ENCODE measurements at places on chromosomes 13 and 19.

DNA sequence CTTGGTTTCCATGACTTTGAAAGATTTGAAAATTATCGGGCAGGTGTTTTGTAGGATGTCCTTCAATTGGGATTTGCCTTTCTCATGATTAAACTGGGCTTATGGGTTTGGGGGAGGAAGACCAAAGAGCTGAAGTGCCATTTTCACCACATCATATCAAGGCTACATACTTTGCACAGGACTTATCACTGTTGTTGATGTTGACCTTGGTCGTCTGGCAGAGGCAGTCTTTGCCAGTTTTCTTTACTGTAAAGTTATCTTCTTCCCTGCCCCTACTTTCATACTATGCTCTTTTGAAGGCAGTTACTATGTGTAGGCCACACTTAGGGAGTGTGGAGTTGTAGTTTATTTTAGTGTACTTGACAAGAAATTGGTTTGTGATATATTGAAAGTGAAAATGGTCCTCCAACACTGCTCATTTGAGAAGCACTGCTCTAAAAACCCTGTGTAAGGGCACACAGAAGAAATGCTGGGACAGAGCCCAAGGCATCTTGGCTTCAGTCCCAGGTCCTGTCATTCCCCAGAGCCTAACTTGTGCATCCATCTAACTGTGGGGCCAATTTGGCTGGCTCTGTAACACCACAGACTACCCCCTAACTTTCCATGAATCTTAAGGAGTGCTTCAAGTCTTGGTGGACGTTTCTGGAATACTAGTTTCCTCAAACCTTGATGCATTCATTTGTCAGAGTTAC, 384.9 kb downstream of the KCNRG start:
- no peak for DNase-seq

- no peak for DNase-seq
These were observed 152.5 kb upstream of the MAB21L1 start for GRCh38 chr13:35629026-35629425.

DNA sequence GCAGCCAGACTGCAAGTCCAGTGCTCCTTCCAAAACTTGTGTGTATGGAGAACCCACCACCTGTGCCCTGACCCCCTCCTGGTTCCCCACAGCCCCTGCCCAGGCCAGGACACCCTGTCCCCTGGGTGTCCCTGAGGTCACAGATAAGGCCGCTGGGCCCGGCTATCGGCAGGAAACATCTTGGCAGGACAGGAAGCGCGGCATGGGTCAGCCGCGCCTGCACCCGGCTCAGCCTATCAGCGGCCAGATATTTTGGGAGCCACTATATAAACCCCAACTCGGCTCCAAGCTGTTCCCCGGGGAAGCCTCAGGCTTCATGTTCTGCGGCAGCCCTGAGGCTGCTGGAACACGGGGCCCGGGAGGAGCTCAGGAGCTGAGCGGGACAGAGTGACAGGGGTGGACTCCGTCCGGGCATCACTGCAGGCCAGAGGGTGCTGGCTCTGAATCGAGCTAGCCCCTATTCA, 60.8 kb downstream of the AP1M1 start:
- no peak for DNase-seq

DNA sequence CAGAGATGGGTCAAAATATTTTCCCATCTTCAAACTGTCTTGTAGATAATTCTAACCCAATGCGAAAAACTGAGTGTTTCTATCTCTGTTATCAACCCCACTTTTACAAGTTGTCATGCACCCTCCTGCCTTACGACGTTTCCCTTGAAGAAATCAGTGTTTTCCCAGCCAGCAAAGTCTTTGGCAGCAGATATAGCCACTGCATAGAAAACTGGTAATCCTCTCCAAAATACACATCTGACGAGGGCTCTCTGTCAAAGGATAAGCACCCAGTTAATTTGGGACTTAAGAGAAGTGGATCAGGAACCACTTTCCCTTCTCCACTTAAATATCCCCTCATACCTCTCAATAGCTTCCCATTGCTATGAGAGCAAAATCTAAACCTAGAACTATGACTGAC, 351.9 kb upstream of the MIR17HG start:
- no peak for DNase-seq

- DNase-seq: no peak
These were observed 30.5 kb downstream of the MLLT1 start for GRCh38 chr19:6249296-6249695.

- DNase-seq: no peak
These were observed 84.6 kb downstream of the FRY start for GRCh38 chr13:32116210-32116609.

DNA sequence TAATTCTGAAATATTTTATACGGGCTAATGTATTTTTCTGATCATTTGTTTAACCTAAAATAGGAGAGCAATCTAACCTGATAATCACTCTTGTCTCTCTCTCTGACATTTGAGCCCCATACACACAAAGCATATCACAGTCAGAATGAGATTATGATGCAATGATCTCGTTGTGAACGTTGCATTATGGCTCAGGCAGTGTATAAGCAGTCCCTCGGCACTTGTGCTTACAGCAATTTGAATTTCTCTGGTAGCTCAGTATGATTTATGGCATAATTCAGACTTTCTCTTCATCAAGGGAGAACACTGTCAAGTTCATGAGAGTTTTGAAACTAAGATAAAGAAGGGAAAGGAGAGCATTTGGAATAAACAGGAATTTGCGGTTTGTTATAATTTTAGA, 256.1 kb downstream of the DACH1 start:
- DNase-seq: no peak

DNA sequence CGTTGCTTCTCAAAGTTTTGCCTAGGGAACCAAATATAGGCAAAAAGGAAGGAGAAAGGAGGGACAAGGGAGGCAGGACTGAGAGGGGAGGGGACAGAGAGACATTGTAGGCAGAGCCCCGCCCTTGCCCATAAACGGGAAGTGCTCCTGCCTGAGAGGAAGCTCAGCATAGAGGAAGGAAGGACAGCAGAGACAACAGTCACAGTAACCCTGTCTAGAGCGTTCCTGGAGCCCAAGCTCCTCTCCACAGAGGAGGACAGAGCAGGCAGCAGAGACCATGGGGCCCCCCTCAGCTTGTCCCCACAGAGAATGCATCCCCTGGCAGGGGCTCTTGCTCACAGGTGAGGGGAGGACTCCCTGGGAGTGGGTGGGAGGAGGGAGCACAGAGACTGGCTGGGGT, at the start of gene CEACAM21:
Gene CEACAM21 (plus strand): TSS at position 169 of the 400 bp plus-strand sequence. CDS start 109 bp downstream, at position 278.
- DNase-seq: no peak

- DNase-seq: no peak
These were observed 28.1 kb downstream of the KEAP1 start for GRCh38 chr19:10474962-10475451.

DNA sequence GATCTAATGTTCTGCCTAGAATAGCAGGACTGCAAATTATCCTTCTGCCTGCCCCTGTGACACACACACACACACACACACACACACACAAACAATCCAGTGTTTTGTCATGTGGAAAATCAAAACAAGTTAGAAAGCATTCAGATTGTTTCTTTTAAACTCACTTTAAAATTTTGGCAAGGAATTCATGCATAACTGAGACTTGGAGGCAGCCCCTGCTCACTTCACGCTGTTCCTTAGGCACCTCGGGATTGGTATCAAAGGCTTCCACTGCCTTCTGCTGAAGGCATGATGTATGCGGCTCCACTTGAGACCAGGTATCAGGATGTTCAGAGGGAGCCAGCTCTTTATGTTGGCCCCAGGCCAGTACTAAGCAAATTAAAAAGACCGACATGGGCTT, 158.7 kb downstream of the OXGR1 start:
- no peak for DNase-seq

DNA sequence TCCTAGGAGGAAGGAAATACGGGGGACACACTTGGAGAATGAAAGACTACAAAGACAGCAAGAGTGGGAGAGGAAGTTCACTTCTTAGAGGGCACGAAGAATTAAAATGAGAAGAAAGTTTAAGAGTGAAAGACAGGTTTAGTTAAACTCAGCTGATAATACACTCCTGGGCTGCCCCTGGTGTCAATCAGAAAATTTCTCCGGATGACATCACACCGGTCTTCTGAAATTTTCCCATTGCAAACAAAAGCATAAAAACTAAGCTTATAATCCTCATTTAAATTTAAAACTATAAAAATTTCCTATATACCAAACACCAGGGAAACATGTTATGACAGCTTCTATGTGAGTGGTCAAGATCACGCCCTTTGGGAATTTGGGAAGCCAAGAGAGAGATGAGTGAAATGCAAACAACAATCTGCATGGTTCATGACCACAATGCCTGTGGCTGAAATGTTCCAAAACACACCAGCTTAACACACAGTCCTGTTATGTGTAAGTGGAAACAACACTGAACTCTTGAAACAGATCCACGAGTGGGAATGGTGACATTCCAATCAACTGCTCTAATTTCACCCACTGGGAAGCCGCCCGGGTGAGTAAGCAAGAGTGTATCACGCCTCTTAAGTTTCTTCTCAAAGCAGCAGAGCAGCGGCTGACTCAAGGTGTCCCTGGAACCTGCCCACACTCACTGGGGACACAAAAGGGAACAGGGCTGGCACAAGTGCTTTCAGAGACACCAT, 49.0 kb downstream of the BRD4 start:
- DNase-seq: peak; percentile 52

DNA sequence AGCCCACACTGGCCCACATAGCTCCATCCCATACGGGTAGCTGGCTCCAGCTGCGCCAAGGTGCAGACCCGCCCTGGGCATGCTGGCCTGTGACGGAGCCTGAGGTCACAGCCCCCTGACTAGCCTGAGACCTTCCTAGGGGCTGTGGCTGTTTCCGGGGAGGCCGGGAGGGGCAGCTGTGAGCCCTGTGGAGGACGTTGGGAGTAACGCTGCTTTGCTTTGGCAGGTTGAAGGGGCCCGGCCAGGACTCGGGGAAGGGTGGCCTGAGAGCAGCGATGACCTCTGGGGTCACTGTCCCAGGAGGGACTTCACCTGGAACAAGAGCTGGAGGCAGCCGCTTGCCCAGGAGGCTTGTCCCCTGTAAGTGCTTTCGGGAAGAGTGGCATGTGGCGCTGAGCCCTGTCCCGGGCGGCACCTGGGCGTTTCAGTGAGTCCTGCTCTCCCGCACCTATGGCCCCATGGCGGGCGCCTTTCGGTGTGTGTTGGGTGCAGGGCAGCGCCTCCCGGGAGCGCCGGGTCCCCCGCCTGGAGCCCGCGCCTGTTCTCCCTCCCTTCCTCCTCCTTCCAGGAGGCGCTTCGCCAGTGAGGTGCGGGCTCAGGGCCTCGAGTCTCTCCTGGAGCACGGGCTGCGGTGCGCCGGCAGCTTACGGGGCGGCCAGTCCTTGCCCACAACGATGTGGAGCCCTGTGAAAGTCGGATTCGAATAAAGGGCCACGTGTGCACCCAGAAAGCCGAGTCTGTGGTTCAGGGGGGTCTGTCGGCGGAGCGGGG, 1.1 kb upstream of the FAM174C start:
- DNase-seq: no peak

DNA sequence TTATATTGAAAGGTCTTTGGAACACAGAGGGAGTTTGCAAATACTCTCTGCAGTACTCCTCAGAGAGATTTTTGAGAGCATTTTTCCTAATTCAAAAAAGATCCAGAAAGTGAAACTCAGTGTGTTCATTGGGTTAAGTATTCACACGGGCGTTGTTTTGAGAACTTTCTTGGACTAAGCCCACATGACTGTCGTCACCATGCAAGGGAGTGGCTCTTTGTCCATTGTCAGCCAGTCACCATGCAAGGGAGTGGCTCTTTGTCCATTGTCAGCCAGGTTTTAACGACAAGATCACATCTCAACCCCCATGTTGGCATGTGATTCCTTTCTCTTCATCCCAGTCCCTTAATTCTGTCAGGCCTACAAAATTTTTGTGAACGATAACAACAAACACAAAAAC, 81.2 kb upstream of the STK24 start:
- DNase-seq: no peak

DNA sequence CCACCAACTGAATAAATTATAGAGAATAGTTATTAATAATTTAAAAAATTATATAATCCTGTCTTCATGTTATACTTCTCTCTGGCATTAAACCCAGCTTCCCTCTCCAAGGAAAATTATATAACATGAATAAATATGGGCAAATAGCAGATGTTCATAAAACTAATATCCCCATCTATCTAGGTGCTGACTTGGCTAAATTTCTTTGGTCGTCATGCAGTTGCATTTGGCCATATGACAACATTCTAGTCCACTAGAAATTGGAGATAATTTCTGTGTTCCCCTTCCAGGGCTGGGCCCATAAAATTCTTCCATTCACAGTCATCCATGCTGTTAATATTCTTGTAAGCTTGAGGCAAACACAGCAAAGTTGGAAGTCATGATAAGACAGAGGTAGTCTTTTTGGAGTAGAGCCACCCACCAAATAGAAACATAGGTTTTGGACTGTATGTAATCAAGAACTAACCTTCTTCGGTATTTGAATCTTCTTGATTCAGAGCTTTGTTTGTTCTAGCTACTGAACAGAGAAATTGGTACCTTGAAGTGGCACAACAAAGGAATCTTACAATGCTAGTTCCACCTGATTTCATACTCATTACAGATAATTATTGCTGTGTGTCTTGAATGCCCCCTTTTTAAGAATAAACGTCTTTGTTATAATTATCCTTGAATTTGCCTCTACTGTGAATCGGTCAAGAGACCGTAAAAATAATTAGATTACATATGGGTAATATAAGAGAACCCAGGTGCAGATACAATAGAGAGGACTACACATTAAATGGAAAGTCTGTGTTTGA, 678.5 kb upstream of the PCDH20 start:
- no peak for DNase-seq

DNA sequence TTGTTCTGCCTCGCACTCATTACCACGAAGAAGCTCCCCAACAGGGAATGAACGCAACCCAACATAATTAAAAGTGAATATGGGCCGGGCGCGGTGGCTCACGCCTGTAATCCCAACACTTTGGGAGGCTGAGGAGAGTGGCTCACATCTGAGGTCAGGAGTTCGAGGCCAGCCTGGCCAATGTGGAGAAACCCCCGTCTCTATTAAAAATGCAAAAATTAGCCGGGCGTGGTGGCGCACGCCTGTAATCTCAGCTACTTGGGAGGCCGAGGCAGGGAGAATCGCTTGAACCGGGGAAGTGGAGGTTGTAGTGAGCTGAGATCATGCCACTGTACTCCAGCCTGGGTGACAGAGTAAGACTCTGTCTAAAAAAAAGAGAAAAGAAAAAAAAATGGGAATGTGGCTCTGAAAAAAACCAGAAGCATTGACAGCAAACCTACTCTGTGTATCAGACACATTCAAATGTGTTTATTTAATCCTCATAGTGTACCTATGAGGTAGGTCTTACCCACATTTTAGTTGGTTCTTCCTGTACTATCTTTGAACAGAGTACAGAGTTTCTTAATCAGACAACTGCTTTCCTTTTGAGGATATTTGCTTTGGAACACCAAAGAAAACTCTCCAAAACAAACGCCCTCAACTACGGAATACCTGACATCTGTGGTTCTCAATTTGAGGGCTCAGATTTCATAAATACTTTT, 70.0 kb downstream of the NUFIP1 start:
- no peak for DNase-seq

DNA sequence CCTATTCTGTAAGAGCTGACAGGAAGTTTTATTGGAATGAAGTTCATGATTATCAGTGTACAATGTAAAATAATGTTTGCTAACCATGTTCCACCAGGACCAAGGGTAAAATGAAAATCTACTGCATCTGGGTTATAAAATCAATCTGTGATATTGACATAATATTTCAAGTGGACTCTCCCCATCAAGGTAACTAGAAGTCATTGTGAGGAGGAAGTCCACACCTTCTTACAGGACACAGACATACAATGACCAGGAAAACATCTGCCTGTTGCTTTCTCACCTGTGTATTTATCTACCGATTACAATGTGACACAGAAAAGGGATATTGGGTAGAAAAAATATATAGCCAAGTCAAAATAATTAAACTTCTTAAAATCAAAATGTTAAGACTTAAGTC, 140.7 kb upstream of the RFC3 start:
- DNase-seq: no peak
